IMR-90 (cell line): ENCODE measurements at places on chromosomes 4 and X. TPM values are rescaled to one million over a fixed set of nuclear protein-coding genes. Genes with fewer than 3 reads are reported as not detected.

- no peak for DNase-seq
Measured at GRCh38 chr4:185249105-185249504, 39.7 kb downstream of the SNX25 start.

DNA sequence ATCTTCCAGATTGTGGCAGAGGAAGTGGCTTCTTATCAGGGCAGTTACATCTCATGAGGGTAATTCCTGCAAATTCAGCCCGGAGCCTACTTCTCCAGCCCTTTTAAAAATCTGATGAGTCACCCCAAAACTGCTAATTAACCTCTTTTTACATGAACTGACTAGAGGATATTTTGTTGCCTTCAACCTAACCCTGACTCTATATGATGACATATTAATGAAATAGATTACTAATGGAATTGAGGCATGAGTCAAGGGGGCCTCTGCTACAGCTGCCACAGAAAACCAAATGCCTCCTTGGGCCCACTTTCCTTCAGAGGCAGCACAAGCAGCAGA, 72.5 kb downstream of the QRFPR start:
- DNase-seq: no peak

DNA sequence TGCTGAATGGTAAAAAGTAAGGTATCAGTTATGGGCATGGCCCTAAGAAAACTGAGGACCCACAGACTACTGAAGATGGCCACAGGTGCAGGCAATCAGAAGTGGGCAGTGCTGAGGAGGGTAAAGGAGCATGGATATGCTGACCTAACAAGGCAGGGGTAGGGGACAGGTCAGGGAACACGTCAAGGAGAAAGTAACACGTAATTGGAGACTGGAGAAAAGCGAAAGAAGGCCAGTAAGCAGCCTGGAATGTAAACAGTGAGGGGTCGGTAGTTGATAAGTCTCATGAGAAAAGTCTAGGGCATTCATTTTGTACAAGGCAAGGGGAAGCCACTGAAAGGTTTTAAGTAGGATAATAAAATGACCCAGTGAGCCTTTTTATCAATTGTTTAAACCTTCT, 153.3 kb downstream of the PRDM5 start:
- DNase-seq: peak; percentile 96

The MTCP1 gene
- polyA plus RNA-seq: 4.2 and 4.9 TPM in 2 replicates

The FGB gene
- polyA plus RNA-seq: not detected in 2 replicates

- DNase-seq: peak; percentile 41
Measured at GRCh38 chr4:140982613-140983340, 150.5 kb downstream of the RNF150 start.

- no peak for DNase-seq
Measured at GRCh38 chr4:15333692-15334633, 93.9 kb upstream of the C1QTNF7 start.

DNA sequence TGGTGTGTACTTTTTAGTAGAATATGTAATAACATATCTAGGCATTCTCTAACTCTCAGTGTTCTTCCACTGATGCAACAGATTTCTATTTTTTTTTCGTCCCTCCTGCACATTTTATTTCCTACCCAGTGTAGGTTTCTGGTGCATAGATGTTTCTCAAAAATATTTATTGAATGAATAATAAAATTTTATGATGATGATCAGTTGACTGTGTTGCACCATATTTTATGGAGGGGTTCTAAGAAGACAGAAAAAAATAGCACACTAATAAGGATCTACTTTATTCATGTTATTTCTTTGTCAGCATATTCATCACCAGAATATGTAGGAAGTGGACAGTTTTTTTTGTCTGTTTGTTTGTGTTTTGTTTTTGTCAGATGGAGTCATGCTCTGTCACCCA, 2529.3 kb downstream of the ARAP2 start:
- DNase-seq: no peak

The FAM184B gene
- polyA plus RNA-seq: 0.07 and 0.13 TPM in 2 replicates

- DNase-seq: no peak
Measured at GRCh38 chrX:150983521-150984168, 510 bp downstream of the HMGB3 start.

The RADX gene
- polyA plus RNA-seq: 0.86 and 1.8 TPM in 2 replicates

DNA sequence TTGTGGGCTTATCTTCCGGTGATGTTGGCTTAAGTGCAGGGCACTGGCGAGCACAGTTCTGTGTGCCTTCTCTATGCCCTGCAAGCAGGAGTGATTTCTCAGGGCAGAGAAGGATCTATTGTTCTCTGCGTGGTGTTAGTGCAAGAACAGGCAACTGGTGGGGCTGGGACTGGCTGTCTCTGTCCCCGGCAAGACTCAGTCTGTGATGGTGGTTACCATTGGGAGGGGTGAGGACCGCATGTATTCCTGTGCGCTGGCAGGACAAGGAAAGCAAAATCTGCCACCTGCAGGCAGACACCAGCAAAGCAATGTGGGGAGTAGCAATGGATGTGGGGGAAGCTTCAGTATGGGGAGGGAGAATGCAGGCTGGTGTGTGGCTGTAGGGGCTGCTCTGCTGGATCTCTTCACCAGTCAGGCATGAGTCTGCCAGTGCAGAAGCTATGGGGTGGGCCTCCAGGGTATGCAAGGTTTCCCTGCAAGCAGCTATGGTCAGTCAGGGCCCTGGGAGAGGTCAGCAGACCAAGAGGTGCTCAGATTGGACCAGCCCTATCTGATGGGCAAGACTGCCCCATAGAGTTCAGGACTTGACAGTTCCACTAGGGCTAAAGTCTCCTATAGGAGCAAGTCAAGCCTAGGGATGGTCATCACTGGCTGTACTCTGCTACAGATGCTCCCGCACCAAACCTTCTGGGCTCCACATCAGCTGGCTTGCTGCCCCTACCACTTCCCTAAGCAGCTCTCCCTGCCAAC, 16.8 kb downstream of the PF4 start:
- DNase-seq: no peak

The ACE2 gene
- not detected in 2 replicates for polyA plus RNA-seq

DNA sequence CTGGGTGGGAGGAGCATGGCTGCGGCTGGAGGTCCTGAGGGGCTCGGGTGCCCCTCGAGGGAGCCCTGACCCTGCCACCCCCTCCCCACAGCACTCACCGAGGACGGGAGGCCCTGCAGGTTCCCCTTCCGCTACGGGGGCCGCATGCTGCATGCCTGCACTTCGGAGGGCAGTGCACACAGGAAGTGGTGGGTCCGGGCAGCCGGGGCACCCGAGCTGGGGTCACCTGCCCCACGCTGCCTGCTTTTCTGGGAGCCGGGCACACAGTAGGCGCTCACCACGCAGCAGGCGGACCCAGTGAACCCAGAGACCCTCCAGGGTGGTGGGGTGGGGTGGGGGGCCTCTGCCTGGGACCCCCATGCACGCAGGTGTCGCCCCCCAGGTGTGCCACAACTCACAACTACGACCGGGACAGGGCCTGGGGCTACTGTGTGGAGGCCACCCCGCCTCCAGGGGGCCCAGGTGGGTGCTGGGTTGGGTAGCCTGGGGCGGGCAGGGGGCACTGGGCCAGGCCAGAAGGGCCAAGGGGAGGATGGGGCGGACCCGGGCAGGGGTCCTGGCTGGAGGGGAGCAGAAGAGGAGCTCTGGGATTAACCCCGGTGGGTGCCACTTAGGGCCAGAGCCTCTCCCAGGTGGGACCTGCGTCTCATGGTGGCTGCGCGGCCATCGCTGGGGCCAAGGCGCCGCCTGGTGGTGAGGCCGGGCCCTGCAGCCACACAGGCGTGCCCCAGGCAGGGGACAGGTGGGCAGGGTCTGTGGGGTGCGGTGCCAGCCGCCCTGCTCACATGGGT, 1.4 kb downstream of the HGFAC start:
- no peak for DNase-seq

GRCh38 chr4:4867375-4868039, 8.0 kb downstream of the MSX1 start:
- no peak for DNase-seq

The EDA2R gene
- 12.7 and 14.7 TPM in 2 replicates for polyA plus RNA-seq

DNA sequence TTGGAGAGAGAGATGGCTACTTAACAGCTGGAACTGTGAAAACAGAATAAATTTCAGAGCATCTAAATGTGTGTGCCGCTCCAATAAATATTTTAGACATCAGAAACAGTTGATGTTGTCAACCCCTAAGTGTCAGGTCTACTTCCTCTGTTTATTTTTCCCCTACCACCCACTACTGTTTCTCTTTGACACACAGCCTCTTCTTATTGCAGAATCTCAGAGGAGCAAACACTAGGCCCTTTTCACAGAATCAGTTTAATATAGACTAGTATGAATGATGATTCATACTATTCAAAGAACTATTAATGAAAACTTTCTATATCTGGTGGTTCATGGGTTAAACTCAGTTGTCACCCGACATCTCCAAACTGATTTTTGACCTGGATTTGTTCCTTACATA, 33.9 kb downstream of the NAA11 start:
- no peak for DNase-seq

GRCh38 chr4:1310031-1310795, 20.5 kb downstream of the MAEA start:
- DNase-seq: peak; percentile 16

DNA sequence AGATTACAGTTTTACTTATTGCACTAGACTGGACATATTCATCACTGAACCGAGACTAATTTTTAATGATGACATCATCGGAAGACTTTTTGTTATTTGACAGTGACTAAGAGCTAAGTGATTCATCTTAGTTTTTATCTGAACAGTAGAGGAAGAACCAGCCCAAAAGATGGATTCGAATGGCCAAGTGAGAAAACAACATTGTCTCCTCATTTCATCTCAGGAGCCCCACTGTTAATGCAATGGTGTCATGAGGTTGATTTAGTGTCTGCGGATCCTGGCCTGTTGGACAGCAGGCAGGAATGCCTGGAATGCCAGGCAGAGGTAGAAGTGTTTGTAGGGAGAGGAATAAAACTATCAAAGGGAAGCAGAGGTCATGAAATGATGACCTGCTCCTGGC, 37.8 kb upstream of the HPF1 start:
- DNase-seq: no peak

The MAGEB17 gene
- 0.34 and 0.62 TPM in 2 replicates for polyA plus RNA-seq

DNA sequence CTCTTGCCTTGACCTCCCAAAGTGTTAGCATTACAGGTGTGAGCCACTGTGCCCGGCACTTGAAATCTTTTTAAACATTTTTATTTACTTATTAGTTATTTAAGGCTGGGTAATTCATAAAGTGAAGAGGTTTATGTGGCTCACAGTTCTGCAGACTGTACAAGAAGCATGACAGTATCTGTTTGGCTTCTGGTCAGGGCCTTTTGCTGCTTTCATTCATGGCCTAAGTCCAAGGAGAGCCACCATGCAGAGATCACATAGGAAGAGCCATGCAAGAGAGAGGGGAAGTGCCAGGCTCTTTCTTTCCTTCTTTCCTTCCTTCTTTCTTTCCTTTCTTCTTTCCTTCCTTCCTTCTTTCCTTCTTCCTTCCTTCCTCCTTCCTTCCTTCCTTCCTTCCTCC, 10.2 kb upstream of the GPKOW start:
- DNase-seq: no peak

GRCh38 chr4:3387154-3387942, 54.4 kb upstream of the HGFAC start:
- no peak for DNase-seq

The GIMD1 gene
- 0.07 TPM in 1 of 2 replicates, not detected in the other for polyA plus RNA-seq

The TLR2 gene
- 0.03 TPM in 1 of 2 replicates, not detected in the other for polyA plus RNA-seq

DNA sequence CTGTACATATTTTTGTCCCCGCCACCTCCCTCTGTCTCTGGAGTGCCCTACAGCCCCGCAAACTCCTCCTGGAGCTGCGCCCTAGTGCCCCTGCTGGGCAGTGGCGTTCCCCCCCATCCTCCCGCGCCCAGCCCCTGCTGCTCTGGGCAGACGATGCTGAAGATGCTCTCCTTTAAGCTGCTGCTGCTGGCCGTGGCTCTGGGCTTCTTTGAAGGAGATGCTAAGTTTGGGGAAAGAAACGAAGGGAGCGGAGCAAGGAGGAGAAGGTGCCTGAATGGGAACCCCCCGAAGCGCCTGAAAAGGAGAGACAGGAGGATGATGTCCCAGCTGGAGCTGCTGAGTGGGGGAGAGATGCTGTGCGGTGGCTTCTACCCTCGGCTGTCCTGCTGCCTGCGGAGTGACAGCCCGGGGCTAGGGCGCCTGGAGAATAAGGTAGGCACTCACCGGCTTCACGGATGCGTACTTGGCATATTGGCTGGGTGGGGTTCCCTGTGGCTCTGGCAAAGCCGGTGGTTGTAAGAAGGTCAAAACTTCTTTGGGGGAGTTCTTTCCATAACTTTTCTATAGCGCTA, 653 bp downstream of the HHIP start:
- DNase-seq: no peak

DNA sequence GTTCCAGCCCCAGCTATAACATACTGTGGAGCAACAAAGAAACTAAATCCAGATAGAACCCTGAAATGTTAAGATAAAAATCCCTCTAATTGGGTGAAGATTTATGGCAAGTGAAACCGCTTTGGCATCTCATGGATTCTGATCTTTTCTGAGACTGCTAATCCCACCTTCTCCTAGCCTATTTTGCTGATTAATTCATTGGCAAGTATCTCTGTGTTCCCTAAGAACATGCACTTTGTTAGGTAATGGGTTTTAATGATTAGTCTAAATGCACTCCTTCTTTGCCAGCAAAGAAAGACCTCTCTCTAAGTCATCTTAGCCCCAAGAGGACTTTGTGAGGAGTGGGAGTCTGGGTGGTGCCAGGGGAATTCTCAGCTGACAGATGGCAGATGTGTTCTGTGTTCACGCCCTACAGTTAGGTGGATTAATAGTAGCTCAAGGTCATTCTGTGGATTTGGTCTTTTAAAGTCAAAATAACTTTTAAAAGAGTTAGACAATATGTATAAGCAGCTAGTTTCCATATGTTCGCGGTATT, 171.3 kb downstream of the UNC5C start:
- DNase-seq: no peak

DNA sequence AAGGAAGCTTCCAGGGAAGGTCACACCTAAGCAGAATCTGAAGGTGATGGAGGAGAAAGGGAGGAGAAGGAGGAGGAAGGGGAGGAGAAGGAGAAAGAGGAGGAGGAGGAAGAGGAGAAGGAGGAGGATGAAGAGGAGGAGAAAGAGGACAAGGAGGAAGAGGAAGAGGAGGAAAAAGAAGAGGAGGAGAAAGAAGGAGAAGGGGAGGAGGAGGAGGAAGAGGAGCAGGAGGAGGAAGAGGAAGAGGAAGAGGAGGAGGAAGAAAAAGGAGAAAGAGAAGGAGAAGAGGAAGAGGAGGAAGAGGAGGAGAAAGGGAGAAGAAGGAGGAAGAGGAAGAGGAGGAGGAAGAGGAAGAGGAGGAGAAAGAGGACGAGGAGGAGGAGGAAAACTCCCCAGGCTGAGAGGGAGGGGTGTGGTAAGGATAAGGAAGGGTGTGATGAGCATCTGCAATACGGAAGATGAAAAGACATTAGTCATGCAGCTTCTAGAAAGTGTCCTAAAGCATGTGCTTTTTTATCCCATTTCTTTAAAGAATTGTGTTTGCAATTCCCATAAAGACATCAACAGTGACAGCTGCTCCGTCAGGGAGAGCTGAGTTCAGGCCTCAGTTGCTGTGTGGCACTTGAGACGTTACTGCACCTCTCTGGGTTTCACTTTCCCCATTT, 41.1 kb downstream of the CRMP1 start:
- DNase-seq: no peak

DNA sequence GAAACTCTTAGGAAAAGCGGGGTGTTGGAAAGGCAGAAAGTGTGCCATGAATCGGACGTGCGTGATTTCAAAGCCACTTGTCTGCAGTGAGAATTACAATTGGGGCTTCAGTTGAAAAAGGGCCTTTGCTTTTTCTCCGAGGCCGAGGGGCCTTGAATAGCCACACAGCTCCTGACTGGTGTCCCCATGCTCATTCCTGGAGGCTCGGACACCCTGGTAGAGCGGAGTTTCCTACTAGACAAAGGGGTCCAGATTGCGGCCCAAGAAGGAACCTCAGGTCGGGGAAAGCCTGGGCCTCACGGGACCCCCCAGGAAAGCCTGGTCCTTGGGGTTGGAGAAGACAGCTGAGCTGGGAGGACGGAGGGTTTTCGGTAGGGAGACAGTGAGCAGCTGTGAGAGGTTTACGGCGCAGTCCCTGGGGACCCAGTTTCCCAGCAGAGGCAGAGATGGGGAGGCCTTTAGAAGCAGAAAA, 3.0 kb upstream of the SHOX start:
- no peak for DNase-seq
